RKO (cell line): ENCODE measurements at places on chromosomes 5 and 9.

DNA sequence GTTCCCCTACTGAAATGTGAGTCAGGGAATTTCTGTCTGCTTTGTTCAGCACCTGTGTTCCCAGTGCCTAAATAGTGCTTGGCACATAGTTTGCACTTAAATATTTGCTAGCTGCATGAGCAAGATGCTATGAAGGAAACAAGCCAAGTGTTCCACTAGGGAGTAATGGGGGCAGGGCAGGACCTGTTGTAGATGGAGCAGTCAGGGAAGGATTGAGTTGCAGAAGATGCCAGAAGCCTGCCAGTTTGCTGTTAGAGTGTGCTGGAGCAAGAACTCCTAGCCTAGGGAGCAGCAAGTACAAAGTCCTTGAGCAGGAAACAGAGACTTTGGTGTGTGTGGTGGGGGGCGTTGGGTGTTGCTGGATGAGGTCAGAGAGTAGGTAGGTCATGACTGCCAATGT is 87.5 kb downstream of the DAB2IP start:
- no peak for DNase-seq

- no peak for DNase-seq
Observed at GRCh38 chr5:179297026-179297425, 48.2 kb downstream of the ADAMTS2 start.

DNA sequence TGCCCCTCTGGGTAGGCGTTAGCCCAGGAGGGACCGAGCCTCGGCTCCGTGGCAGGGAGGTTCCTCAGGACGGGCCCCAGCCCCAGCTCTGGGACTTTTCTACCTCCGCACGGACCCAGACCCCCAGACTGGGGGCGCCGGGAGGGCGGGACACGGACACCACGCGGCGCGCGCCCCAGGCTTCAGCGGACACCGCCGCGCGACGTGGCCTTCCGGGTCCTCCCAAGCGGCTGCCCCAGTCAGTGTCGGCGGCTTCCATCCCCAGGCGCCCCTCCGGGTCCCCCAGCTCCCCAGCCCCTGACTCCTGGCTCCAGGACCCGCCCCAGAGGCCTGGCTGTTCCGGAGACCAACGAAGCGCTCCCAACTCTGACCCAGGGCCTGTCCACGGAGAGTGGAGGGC is 3.1 kb downstream of the LCNL1 start:
- DNase-seq: no peak

GRCh38 chr5:143501310-143502044 is 98.0 kb upstream of the NR3C1 start:
- DNase-seq: no peak

- DNase-seq: peak; percentile 90
Observed at GRCh38 chr9:15873573-15874177, 320.8 kb downstream of the CCDC171 start.

DNA sequence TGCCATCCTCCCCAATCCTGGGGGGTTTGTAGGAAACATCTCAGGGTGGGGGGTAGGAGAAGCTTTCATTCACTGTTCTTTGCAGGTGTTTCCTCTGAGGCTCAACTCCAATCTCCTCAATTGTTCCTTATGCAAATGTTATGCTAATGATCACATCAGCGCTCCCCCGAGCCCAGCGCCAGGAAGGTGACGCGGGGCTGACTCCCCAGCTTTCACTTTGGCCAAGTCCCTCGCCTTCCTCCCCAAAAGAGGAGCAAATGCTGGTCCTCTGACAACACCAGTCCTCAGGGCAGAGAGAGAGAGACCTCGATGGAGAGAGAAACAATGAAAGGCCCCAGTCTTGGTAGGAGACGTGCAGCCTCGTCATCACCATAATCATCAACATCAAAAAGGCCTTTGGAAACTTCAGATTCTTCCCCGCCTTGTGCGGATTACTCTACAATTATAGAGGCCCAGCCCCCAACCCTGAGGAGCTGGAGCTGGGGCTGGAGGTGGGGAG is 39.1 kb downstream of the PCDH1 start:
- no peak for DNase-seq

DNA sequence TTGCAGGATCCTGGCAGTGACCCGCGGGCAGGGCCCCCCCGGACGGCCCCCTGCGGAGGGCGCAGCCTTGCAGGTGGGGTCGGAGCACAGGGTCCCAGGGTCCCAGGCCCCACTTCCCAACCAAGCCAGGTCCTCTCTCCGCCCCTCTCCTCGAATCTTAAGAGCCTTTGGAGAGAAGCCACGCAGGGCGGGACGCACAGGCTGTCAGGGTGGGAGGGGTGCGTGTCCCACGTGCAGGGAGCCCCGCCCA is 18.4 kb upstream of the EGFL7 start:
- DNase-seq: no peak

DNA sequence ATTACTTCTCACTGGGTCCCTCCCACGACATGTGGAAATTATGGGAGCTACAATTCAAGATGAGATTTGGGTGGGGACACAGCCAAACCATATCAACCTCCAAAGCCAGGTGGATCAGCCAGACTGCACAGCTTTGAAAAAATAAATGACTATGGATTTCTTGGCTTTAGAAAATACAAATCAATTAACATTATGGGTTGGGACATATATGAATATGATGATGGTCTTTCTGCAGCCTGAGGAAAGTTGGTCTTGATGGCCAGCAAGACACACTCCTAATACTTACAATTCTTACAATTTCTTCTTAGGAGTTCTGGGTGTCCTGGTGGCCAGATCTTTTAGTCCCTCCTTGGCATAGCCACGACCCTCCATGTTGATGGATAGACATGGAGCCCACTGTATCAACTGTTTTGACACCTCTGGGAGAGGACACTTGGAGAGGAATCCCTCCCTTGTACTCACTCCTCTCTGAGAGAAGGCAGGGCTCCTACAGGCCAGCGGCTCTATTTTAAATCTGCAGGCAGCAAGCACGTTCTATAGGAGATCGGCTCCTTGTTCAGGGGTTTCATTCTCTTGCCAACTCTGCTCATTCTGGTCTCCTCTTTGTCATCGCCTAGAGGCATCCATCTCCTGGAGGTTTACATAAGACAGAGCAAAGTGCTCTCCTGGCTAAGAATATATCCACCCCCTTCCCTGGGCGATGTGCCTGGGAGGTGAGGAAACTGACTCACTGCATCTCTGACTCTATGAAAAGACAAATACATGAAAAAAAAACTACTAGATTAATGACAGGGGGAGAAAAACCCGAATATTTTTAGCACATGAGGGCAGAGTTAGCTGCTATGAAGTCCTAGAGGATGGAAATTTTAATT is 145.9 kb downstream of the CARTPT start:
- DNase-seq: no peak

- no peak for DNase-seq
Observed at GRCh38 chr9:86860006-86860405, 87.3 kb downstream of the GAS1 start.

- no peak for DNase-seq
Observed at GRCh38 chr5:128192368-128192767, 108.8 kb downstream of the SLC12A2 start.

- DNase-seq: no peak
Observed at GRCh38 chr9:101569741-101570501, 24.8 kb downstream of the PPP3R2 start.

- DNase-seq: no peak
Observed at GRCh38 chr9:120532891-120533290, 47.1 kb downstream of the CDK5RAP2 start.

DNA sequence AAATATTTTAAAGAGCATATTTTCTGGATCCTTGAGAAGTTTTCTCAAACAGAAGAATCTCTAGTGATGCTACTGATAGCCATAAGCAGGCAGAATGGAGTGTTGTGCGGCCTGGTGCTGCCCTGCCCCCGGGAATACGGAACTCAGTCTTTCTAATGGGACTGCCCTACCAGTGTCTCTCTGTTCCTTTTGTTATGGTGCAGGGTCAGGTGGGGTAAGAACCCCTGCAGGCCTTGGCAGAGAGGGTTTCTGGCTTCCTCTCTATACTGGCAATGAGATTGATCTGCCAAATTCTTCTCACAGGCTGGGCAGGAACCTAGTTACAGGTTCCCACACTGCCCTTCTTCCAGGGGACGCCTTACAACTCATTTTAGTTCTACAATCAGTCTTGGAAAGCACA is 2.6 kb downstream of the IL5 start:
- no peak for DNase-seq

GRCh38 chr9:131421691-131422090 is 27.8 kb downstream of the PRRC2B start:
- DNase-seq: no peak

GRCh38 chr5:139340051-139340450 is 1.6 kb upstream of the PAIP2 start:
- no peak for DNase-seq

- no peak for DNase-seq
Observed at GRCh38 chr9:138052322-138052615, 174.7 kb downstream of the CACNA1B start.

DNA sequence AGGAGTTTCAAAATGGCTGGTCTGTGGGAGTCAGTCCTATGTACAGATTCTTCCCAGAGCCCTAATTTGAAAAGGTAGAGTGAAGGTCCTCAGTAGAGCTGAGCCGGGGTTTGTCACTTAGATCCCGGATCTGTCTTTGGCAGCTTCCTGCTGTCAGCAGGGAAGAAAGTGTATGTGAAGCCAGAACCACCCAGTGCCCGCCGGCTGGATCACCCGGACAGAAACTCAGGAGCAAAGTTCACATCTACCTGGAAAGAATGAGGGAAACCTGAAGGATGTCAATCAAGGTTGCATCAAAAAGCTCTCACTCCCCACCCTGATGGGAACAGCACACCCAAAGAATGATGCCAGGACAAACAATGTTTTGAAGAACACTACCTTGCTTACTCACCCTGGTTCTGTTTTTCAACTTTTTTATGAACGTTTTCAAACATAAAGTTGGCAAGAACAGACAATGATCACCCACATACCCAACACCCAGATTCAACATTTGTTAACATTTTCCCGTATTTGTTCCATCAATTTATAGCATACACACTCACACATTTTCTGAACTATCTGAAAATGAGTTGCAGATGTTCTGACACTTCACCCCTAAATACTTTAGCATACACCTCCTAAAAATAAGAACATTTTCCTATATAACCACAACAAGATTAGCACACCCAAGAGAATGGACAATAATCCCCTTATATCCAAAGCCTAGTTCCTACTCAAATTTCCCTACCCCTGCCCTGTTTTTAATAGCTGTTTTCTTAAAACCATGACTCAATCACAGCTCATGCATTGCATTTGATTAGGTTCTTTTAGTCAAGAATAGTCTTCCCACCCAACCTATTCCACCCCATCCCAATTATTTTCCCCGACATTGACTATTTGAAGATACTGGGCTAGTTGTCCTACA is 133.9 kb downstream of the LHFPL2 start:
- DNase-seq: no peak

DNA sequence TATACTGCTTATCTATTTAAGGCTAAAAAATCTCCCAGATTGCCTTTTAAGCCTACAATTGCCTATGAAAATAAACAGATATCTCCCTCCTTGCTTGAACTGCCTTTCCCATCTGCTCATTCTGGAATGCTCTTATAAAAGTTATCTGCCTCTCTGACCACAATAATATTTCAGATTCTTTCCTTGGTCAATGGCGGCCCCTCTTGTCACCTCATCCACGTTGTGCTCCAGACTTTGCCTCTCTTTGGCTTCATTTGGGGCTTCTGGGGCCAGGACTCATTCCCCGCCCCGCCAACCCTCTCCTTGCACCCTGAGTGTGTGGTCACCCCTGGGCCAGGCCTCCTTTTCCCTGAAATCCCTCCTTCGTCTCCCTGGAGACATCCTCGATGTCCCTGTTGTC is 110.0 kb upstream of the RPS23 start:
- no peak for DNase-seq

DNA sequence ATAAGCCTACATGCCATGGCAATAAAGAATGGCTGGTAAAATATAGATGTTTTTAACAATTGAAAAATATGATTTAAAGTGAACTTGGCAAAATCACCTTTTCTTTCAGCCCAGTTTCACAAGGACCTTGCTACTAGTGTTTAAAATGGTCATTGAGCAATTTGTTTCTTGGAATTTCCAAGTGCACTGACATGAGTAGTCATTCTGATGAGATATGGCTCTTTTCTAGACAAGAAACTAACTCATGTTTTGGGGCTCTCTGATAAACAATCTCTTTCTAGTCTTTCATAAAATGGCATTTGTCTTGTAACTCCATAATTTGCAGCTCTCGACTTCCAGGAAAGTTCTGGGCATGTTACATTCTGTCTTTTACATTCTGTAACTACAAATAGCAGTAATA is 176.8 kb downstream of the NR2F1-AS1 start:
- no peak for DNase-seq

- no peak for DNase-seq
Observed at GRCh38 chr5:84378420-84378819, 6.3 kb downstream of the EDIL3 start.

DNA sequence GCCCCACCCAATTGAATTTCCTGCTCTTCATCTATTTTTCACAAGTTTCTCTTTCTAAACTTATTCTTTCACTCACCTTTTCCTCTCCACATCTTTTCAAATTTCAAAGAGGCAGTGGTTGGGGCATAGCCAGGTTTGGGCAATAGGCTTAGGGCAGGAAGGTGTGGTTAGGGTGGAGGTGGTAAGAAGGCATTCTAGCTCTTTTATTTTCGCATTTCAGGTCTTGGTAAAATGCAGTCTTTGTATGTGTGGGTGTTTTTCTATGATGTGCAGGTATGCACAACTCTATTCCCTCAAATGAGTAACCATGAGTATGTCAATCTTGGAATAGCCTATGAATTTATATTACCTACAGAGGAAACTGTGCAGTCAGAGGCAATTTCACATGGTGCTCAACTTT is 129.8 kb upstream of the IFNE start:
- DNase-seq: peak; percentile 81
